ENCODE measurements at places on chromosomes 2 and 18. TPM values are rescaled to one million over a fixed set of nuclear protein-coding genes. Genes with fewer than 3 reads are reported as not detected.

DNA sequence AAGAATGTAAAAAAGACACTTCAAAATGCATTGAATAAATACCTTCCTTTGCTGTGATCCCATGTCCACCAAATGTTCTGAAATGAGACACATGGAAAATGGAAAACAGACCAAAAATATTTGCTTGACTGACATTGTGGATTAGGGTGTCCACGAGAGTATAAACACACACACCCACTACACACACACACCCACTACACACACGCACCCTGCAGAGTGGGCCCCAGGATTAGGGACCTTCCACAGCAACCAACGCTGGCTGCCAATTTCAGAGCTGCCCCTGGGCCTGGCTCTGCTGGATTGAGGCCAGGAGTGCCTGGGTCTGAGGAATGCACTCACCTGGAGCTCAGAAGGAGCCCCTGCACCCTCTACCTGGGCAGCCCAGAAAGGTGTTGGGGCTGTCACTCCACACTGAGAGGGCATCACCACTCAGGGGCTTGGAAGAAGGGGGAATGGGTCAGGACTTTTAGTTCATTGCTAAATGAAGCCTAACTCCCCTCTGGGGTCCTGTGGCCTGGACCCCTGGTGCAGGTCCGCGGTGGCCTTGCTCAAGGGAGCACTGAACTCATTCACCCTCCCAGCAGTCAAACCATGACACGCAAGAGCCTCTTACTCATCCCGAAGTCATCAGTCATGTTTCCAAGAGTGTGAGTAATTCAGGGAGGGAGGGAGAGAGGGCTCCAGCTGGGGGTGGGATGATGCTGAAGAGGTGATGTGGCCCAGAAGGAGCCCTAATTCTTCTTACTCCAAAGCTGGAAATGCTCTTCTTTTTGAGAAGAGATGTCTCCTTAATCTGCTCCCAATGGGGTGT, 50.2 kb upstream of the PLB1 start:
- DNase-seq, result no peak

DNA sequence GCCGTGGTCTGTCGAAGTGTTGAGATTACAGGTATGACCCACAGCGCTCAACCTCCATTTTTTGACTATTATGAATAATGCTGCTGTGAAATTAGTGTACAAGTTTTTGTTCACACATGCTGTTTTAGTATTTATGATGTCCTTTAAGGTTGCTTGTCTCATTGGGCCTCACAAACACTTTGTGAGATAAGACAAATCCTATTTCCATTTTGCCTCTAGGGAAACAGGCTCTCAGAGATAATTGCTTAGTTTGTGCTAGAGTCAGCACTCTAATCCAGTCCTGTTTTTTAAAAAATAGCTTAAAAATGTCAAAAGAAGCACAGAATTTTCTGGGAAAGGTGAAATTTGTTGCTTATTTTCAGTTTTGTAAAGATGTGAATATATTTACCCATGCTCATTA, 43.3 kb upstream of the CUL3 start:
- DNase-seq, result no peak

DNA sequence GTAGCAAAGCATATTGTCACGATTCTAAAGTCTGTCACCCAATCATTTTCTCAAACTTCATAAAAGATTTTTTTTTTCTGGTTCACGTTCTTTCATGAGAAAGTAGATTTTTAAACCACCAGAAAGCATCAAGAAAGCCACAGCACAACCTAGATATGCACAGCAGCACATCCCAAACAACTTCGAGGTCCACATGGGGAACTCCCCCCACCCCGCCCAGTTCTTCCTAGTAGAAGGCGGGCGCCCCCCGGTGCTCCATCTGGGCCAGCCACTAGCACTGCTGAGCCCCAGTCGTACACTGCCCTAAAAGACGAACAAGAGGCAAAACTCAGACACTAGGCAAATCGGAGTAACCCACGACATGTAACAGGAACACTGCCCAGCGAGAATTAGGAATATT, 15.5 kb downstream of the HDLBP start:
- DNase-seq, result no peak

DNA sequence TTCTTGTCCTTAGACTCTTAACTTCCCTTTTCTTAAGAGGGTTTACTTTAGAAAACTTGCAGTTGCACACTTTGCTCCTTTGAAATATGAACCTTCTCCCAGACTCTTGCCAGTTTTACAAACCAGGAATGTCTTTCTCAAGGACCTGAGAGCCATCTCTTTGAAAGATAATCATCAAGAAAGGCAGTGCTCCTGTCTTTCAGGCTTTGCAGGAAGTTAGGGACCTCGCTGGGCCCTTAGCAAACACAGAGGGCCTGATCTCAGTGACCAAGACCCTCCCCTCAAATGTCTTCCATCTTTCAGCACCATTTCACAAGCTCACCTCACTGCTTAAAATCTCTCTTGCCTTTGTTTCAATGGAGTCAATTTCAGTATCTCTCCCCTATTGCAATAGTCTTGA, 32.0 kb upstream of the NYAP2 start:
- DNase-seq, result no peak

DNA sequence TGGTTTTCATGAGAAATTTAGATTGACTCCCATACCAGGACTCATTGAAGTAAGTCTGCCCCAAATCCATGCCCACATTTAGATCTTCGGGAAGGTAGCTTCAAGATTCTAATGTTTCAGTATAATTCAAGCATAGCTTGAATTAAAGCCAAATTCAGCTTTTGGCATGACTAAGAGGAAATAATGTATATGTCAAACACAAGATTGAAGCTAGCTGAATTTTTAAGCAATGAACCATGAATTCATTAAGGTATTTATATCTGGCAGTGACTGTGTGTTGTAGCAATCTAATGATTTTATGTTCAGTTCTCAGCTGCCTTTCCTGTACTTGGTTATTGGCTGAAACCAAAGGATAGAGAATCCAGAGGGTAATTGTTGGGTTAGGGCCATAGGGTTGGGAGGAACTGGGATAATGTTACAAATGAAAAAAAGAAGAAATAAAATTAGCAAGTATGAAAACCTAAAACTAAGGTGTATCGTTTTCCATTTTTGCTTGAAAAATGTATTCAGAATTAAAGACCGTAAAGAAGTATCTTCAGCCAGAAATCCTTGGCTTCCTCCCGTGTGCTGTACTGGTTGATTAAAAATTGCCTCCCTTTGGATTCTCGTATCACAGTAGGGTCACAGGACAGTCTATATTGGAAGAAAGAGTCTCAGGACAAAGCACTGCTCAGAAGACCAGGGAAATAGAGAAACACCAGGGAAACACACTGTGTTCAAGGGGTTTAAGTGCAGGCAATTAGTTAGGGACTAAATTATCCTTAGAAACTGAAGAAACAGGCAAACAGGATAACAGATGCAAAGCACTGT, 119.0 kb upstream of the FN1 start:
- no peak for DNase-seq

The MALL gene
- 368 TPM for total RNA-seq

The CHRNG gene
- not detected for total RNA-seq
